PC-3 (cell line): ENCODE measurements at places on chromosomes 7 and 10.

DNA sequence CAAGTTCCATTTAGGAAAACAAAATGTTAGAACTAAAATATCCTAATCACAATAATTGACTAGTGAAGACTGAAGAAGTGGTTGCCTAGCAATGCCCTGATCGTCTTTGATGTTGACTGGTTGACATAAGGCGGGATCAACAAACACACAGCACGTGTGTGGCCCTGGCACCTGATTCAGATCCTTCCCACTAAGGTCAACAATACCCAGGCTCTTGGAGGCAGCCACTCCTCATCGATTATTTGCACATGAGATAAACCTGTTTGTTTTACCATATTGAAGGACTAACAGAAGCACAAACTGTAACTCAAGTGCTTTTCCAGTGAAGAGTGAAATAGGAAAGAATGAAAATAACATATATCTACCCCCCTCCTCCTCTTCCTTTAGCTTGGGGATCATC is 15.6 kb downstream of the FANK1 start:
- peak; percentile 22 for DNase-seq
- H3K27ac ChIP-seq = no peak overlapping the region
- H3K27me3 ChIP-seq = no peaks in the 10 kb centered on the region

GRCh38 chr7:83936056-83936708 is 258.4 kb downstream of the SEMA3A start:
- no peak overlapping the region for H3K27ac ChIP-seq
- H3K27me3 ChIP-seq = no peaks in the 10 kb centered on the region
- H3K36me3 ChIP-seq = no peaks in the 10 kb centered on the region

GRCh38 chr10:86716466-86716865 is 40.0 kb upstream of the BMPR1A start:
- H3K27me3 ChIP-seq = no peaks in the 10 kb centered on the region
- no peaks in the 10 kb centered on the region for H3K36me3 ChIP-seq
- DNase-seq = no peak

DNA sequence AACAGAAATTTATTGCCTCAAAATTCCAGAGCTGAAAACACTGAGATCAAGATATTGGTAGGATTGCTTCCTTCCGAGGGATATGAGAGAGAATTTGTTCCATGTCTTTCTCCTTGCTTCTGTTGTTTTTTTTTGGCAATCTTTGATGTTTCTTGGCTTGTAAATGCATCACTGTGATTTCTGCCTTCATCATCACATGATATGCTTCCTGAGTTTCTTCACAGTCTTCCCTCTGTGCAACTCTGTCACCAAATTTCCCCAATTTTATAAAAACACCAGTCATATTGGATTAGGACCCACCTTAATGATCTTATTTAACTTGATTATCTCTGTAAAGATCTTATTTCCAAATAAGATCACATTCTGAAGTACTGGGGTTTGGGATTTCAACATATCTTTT is 14.7 kb downstream of the TMEM236 start:
- no peak for DNase-seq
- no peaks in the 10 kb centered on the region for H3K36me3 ChIP-seq
- no peaks in the 10 kb centered on the region for H3K4me1 ChIP-seq
- H3K27me3 ChIP-seq = no peaks in the 10 kb centered on the region

DNA sequence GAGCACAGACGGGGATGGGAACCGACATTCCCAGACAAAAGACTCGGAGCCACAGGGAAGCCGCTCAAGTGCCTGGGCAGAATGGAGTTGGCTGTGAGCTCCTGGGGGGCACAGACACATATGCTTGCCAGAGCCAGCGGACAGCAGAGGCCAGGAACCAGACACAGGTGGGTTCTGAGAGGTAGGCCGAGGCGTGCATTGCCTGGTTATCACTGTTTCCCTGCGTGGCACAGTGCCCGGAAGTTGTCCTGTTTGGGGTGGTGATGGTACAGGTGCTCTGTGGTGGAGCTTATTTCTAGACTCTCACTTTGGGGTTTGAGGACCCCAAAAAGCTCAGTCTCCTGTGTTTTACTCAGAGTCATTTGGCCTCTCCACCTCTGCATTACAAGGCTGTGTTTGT is 2.5 kb downstream of the PALD1 start:
- peaks cover 20% of the 10 kb centered on the region for H3K27me3 ChIP-seq
- H3K4me3 ChIP-seq = no peak overlapping the region
- no peak for DNase-seq

DNA sequence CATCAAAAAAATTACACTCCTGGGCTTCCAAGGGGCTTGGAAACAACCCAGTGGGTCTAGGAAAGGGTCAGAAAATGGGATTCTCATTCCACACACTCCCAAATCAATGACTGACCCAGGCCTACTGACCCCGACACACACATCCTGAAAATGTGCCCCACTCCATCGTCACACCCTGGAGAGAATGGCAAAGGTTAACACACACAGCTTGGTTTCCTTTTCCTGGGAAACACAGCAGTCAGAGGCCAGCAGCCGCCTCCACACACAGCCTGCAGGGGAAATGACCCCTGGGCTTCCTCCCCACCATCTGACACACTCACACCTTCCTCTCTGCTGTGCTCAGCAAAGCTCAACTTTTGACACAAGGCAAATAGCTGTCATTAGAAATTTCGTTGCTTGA is 42.9 kb downstream of the SH3PXD2A start:
- no peak overlapping the region for H3K4me3 ChIP-seq
- no peaks in the 10 kb centered on the region for H3K36me3 ChIP-seq
- no peaks in the 10 kb centered on the region; the same call in 1 of the 2 replicates for H3K4me1 ChIP-seq

GRCh38 chr7:106346167-106346677 is 61.4 kb upstream of the NAMPT start:
- peak; percentile 27 for DNase-seq
- no peak overlapping the region for H3K4me3 ChIP-seq
- H3K36me3 ChIP-seq = no peaks in the 10 kb centered on the region
- peak overlapping the region; percentile 52 for H3K27ac ChIP-seq

GRCh38 chr10:77553311-77553710 is 84.3 kb downstream of the KCNMA1 start:
- no peak overlapping the region for H3K27ac ChIP-seq
- no peak for DNase-seq
- H3K4me1 ChIP-seq = peaks cover 10% of the 10 kb centered on the region; the same call in 1 of the 2 replicates
- H3K27me3 ChIP-seq = no peaks in the 10 kb centered on the region
- H3K36me3 ChIP-seq = peaks cover 5% of the 10 kb centered on the region; the same call in 1 of the 2 replicates

GRCh38 chr10:7159517-7159916 is 251.3 kb downstream of the SFMBT2 start:
- no peaks in the 10 kb centered on the region for H3K27me3 ChIP-seq
- H3K4me1 ChIP-seq = no peaks in the 10 kb centered on the region
- no peak for DNase-seq
- H3K27ac ChIP-seq = no peak overlapping the region
- no peak overlapping the region for H3K4me3 ChIP-seq

GRCh38 chr10:52484206-52485065 is 170.4 kb downstream of the DKK1 start:
- H3K36me3 ChIP-seq = no peaks in the 10 kb centered on the region; the same call in 1 of the 2 replicates
- DNase-seq = no peak
- H3K27ac ChIP-seq = no peak overlapping the region

GRCh38 chr7:2623698-2624014 is 8.1 kb upstream of the TTYH3 start:
- DNase-seq = no peak
- no peaks in the 10 kb centered on the region for H3K4me1 ChIP-seq
- no peaks in the 10 kb centered on the region for H3K27me3 ChIP-seq
- H3K4me3 ChIP-seq = no peak overlapping the region
- no peak overlapping the region for H3K27ac ChIP-seq
- no peaks in the 10 kb centered on the region for H3K36me3 ChIP-seq

GRCh38 chr7:110620110-110620735 is 470.7 kb upstream of the LRRN3 start:
- no peak overlapping the region for H3K27ac ChIP-seq
- DNase-seq = no peak
- H3K27me3 ChIP-seq = no peaks in the 10 kb centered on the region
- no peak overlapping the region for H3K4me3 ChIP-seq
- no peaks in the 10 kb centered on the region for H3K36me3 ChIP-seq

- no peaks in the 10 kb centered on the region for H3K36me3 ChIP-seq
- no peak overlapping the region for H3K4me3 ChIP-seq
- no peak for DNase-seq
- H3K27me3 ChIP-seq = no peaks in the 10 kb centered on the region
These were observed 34.1 kb downstream of the WBP1L start for GRCh38 chr10:102777711-102778453.

DNA sequence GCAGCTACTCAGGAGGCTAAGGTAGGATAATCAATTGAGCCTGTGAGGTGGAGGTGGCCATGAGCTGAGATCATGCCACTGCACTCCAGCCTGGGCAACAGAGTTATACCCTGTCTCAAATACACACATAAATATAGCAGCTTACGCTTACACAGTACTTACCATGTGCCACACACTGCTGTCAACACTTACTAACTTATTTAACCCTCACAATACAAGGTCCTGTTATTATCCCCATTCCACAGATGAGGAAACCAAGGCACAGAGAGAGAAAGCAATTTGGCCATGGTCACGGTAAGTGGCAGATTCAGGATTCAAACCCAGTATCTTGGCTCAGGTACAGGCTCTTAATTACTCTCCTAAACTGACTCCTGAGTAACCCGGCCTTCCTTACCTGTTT is 19.1 kb downstream of the DLG5 start:
- no peak for DNase-seq
- H3K36me3 ChIP-seq = peaks cover 3% of the 10 kb centered on the region; the same call in 1 of the 2 replicates
- H3K4me1 ChIP-seq = peaks cover 25% of the 10 kb centered on the region
- H3K27ac ChIP-seq = no peak overlapping the region
- no peaks in the 10 kb centered on the region for H3K27me3 ChIP-seq

- no peak overlapping the region for H3K4me3 ChIP-seq
- H3K27me3 ChIP-seq = no peaks in the 10 kb centered on the region
- peak; percentile 16 for DNase-seq
- H3K4me1 ChIP-seq = peaks cover 24% of the 10 kb centered on the region
- peak overlapping the region; percentile 34 for H3K27ac ChIP-seq
These were observed 79.4 kb upstream of the LRRN3 start for GRCh38 chr7:111011520-111011919.

- H3K36me3 ChIP-seq = no peaks in the 10 kb centered on the region
- no peak overlapping the region for H3K4me3 ChIP-seq
- no peaks in the 10 kb centered on the region for H3K4me1 ChIP-seq
- DNase-seq = no peak
- H3K27me3 ChIP-seq = no peaks in the 10 kb centered on the region
These were observed 86.2 kb upstream of the PDGFA start for GRCh38 chr7:605661-606450.

DNA sequence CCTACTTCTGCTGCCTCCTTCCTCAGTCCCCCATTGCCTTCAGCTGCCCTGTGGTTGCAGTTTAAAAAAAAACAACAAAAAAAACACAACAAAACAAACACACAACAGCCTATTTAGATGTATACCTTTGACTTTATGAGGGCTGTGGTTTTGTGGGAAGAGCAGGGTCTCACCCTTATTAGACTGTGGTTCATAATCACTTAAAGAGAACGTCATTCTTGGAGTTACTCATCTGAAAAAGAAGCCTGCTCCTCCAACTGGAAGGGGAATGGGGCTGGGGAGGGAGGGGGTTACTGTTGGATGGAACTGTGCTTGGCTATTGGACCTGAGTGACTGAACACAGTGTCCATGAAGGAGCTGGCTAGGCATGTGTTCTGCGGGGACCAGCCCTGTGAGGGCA is 48.1 kb downstream of the SDK1 start:
- no peak overlapping the region for H3K27ac ChIP-seq
- H3K4me1 ChIP-seq = no peaks in the 10 kb centered on the region
- H3K36me3 ChIP-seq = no peaks in the 10 kb centered on the region
- H3K4me3 ChIP-seq = no peak overlapping the region
- no peaks in the 10 kb centered on the region for H3K27me3 ChIP-seq

GRCh38 chr7:82164813-82165212 is 278.8 kb downstream of the CACNA2D1 start:
- H3K27ac ChIP-seq = no peak overlapping the region
- peak; percentile 58 for DNase-seq
- no peak overlapping the region for H3K4me3 ChIP-seq
- peaks cover 65% of the 10 kb centered on the region for H3K27me3 ChIP-seq
- no peaks in the 10 kb centered on the region for H3K4me1 ChIP-seq
- no peaks in the 10 kb centered on the region for H3K36me3 ChIP-seq

- no peaks in the 10 kb centered on the region for H3K36me3 ChIP-seq
- peak overlapping the region; percentile 78 for H3K27ac ChIP-seq
- peaks cover 49% of the 10 kb centered on the region for H3K4me1 ChIP-seq
These were observed 222.8 kb downstream of the LRMDA start for GRCh38 chr10:75654171-75654771.

- no peaks in the 10 kb centered on the region for H3K36me3 ChIP-seq
- H3K4me1 ChIP-seq = peaks cover 19% of the 10 kb centered on the region
- DNase-seq = no peak
These were observed 30.9 kb downstream of the GIMAP8 start for GRCh38 chr7:150481186-150481920.

DNA sequence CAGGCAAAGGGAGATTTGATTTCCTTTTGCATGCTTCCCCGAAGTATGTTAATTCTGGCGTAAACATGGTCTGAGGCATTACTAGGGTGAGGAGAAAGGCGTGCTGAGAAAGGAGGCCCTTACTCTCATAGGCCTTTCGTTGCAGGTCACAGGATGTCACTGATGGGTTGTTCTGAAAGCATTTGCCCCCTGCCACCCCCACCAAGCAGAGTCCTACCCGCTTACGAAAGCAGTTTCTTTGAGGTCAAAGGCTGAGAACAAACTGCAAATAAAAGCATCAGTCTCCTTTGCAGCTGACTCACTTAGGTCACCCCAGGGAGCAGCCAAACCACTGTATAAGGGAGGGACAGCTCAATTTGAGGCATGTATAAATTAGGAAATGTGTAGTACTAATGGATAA is 57.1 kb downstream of the BPGM start:
- no peak overlapping the region for H3K27ac ChIP-seq
- no peaks in the 10 kb centered on the region for H3K27me3 ChIP-seq
- no peak overlapping the region for H3K4me3 ChIP-seq
- no peaks in the 10 kb centered on the region for H3K4me1 ChIP-seq
- H3K36me3 ChIP-seq = no peaks in the 10 kb centered on the region
- DNase-seq = no peak

DNA sequence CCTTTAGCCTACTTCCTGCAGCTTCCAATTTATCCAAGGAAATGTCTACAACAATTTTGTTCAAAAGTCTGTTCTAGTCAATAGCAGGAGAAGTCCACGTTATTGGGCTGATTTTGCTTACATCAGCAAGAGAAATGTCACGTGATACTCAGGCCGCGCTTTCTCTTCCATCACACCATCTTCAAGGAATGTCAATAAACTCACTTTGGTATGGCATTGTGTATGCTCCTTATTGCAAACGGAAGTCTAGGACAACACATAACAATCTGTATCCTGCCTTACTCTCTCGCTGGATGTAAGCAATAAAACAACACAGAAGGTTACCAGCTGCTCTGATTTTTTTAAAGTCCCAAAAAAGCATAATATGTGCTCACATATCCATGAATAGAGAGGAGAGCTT is 17.1 kb upstream of the STK17A start:
- H3K27me3 ChIP-seq = no peaks in the 10 kb centered on the region
- peaks cover 31% of the 10 kb centered on the region for H3K4me1 ChIP-seq
- DNase-seq = no peak
- H3K4me3 ChIP-seq = no peak overlapping the region
- no peak overlapping the region for H3K27ac ChIP-seq
- H3K36me3 ChIP-seq = no peaks in the 10 kb centered on the region

GRCh38 chr7:128030263-128030653 is 979 bp downstream of the LRRC4 start:
- no peak overlapping the region for H3K4me3 ChIP-seq
- H3K27me3 ChIP-seq = no peaks in the 10 kb centered on the region
- DNase-seq = no peak
- no peak overlapping the region for H3K27ac ChIP-seq
- peaks cover 28% of the 10 kb centered on the region for H3K4me1 ChIP-seq
